SJSA1 (cell line): ENCODE measurements at places on chromosomes 2 and 18.
A peak's percentile ranks its signal among the peaks of the same experiment; 100 is the strongest.

DNA sequence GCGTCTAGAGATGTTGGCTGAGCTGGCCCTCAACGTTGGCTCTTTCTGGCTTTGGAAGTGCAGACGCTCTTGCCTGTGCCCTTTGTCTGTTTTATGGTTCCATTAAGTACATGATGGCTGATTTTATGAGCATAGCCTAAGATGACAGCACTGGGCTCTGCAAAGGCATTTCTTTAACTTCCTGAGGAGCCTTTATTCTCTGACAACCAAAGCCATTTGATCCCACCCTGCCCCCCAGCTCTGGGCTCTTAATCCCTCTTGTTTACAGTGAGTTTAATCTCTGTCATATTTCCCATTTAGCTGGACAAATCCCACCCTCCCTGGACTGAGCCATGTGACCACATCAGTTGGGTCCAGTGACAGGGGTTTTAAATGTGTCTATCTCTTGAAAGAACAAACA, 195.9 kb downstream of the ACKR3 start:
- DNase-seq: no peak

GRCh38 chr2:56656826-56657225, 473.0 kb downstream of the CCDC85A start:
- DNase-seq: no peak

GRCh38 chr2:172096626-172097547, 5.8 kb downstream of the DLX2 start:
- DNase-seq: peak; percentile 77

- DNase-seq: no peak
These were observed 117.5 kb downstream of the LYPD6B start for GRCh38 chr2:149155988-149156387.

GRCh38 chr2:96150007-96150640, 4.9 kb upstream of the DUSP2 start:
- DNase-seq: no peak

- no peak for DNase-seq
These were observed 224.3 kb downstream of the KLHL29 start for GRCh38 chr2:23609254-23609653.
